Mucosa of gallbladder (tissue), 1 donor: ENCODE measurements at places on chromosomes 13 and 19.

GRCh38 chr19:55285229-55285890, 1.6 kb downstream of the BRSK1 start:
- no peak for DNase-seq

GRCh38 chr13:23902975-23903905, 5.9 kb upstream of the C1QTNF9B start:
- no peak for DNase-seq

DNA sequence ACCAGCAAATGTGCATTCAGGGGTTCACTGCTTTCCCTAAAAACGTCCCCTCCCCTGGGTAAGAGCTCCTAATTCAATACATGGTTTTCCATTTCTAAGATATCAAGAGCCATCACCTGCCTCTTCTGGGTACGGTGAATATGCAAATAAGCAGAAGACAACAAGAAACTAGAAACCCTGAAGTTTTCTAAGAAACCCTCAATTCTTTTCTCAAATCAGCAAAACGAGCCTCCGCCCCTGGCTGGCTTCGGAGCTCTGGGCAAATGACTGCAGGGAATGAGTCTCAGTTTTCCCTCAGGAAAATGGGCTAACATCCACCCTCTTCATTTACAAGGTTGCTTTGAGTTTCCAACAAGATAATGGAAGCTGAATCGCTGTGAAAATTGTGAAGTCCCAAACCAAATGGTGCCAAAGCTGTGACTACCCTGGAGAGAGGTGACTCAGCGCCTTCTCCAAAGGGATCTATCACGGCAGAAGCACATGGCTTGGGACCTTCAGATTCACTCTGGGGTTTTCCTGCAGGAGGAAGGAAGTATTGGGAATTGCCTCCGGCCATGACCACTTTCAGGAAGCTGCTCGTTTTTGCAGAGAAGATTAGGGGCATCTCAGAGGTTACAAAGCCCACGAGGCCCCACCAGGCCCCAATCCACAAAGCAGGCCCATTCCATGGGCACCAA, 26.6 kb downstream of the KLF2 start:
- DNase-seq, result no peak

DNA sequence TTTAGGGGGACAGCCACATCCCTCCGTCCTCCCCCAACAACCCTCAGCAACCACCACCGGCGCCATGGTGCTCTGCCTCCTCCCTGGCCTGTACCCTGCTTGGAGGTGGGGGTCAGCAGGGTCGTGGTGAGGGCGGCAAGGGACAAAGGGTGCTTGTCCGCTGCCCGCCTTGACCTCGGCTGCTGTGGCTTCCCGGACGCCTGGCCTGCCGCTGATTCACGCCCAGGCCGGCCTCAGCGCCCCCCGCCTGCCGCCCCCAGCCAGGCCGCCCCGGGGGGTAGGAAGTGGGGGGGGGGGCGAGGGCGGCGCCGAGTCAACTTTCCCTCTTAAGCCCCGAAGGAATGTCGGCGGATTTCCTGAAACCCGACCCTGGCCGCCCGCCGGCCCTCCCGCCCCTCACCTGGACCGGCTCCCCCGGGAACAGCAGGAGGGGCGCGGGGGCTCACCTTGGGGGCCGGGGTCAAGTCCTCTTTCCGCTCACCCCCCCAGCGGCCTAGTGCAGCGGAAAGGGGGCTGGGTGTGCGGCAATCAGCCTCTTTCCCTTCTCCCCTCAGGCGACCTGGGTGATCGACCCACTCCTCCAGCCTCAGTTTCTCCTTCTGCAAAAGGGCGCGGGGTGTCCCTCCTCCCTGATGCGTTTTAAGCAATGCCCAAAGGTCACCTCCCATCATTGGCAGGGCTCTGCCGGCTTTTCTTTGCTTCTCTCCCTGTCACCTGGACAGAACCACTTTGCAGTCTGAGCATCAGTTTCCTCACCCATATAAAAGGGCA, 1.9 kb upstream of the TMEM59L start:
- no peak for DNase-seq

- no peak for DNase-seq
Measured at GRCh38 chr13:20358022-20358421, 125.9 kb upstream of the GJB6 start.

GRCh38 chr19:41958367-41959055, 610 bp downstream of the RABAC1 start:
- peak; percentile 83 for DNase-seq

GRCh38 chr13:27130223-27130978, 41.2 kb downstream of the USP12 start:
- DNase-seq, result no peak

GRCh38 chr13:48567515-48568369, 34.9 kb upstream of the RCBTB2 start:
- DNase-seq, result no peak

- DNase-seq, result peak; percentile 80
Measured at GRCh38 chr19:11963566-11964355, 1.1 kb upstream of the ZNF763 start.

GRCh38 chr13:30714629-30715371, 20.5 kb upstream of the ALOX5AP start:
- DNase-seq, result no peak

GRCh38 chr19:49470615-49470978, 3.4 kb upstream of the FLT3LG start:
- no peak for DNase-seq

- DNase-seq, result peak; percentile 87
Measured at GRCh38 chr19:37217775-37218591, at the start of gene ZNF383. Gene ZNF383, plus strand, starts transcription at chr19:37218214. Its CDS starts 12,240 bp downstream, at chr19:37230454.

- peak; percentile 30 for DNase-seq
Measured at GRCh38 chr19:14433554-14434501, 722 bp downstream of the PKN1 start.

DNA sequence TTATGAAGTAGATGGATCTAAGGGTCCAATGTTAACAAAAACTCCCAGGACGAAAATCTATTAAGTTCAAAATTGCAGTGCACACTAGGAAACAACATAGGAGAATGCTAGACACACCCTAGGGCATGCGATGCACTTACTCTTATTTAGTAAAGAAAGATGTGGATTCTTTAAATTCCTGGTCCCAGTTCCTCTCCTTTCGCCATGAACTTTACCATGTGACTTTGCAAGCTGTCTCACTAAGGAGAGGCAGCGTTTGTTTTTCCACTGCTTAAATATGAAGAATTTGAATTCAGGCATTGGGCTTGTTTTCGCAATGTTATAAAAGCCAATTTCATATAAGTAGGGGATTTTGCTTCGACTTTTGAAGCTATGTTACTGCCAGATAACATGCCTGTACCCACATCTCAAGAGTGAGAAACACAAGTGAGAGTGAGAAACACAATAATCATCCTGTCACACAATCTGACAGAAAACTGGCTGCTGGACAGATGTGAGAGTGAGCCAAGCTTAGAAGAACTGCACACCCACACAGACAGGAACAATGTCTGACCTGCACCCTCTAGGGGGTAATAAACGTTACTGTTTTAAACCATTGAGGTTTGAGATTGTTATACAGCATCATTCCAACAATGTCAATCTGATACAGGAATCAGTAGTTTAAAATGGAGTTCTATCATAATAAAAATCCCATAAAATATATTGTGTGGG, 1308.4 kb downstream of the SLITRK5 start:
- DNase-seq, result no peak

DNA sequence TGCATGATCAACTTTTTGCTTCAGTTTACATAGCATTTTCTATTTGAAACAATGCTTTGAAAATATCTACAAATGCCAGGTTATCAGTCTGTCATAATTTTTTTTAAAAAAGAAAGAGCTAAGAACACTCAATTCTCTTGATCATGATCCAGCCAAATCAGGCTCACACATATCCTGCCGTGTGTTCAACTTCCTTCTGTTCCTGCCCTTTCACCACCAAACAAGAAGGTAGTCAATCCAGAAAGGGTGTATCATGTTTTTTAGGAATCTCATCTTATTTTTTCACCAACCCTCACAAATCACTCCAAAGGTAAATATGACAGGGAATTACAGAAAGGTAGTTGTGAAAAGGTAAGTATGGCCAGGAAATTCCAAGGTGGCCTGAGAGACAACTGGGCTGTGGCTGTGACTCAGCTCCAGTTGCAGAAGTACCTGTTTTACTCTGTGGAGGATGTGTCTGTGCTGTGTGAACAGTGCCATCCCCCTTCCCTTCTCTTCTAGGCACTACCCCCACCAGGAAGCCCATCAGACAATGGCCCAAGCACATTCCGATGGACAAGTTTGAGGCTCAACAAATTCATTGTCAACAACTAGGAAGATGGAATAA, 138.8 kb upstream of the GJB6 start:
- DNase-seq, result no peak

GRCh38 chr19:18261474-18261873, 12.8 kb downstream of the IQCN start:
- no peak for DNase-seq

- no peak for DNase-seq
Measured at GRCh38 chr13:86792153-86792651, 879.0 kb upstream of the SLITRK5 start.

GRCh38 chr13:70568571-70568970, 460.3 kb upstream of the KLHL1 start:
- DNase-seq, result no peak

GRCh38 chr19:40717325-40717879, 490 bp downstream of the ITPKC start:
- DNase-seq, result peak; percentile 29

GRCh38 chr19:16057062-16057461, 19.2 kb upstream of the TPM4 start:
- no peak for DNase-seq
